ENCODE measurements at places on chromosomes 5 and 9.
A peak's percentile ranks its signal among the peaks of the same experiment; 100 is the strongest.

- no peak for DNase-seq
Measured at GRCh38 chr9:6330958-6331634, 2.9 kb downstream of the TPD52L3 start.

DNA sequence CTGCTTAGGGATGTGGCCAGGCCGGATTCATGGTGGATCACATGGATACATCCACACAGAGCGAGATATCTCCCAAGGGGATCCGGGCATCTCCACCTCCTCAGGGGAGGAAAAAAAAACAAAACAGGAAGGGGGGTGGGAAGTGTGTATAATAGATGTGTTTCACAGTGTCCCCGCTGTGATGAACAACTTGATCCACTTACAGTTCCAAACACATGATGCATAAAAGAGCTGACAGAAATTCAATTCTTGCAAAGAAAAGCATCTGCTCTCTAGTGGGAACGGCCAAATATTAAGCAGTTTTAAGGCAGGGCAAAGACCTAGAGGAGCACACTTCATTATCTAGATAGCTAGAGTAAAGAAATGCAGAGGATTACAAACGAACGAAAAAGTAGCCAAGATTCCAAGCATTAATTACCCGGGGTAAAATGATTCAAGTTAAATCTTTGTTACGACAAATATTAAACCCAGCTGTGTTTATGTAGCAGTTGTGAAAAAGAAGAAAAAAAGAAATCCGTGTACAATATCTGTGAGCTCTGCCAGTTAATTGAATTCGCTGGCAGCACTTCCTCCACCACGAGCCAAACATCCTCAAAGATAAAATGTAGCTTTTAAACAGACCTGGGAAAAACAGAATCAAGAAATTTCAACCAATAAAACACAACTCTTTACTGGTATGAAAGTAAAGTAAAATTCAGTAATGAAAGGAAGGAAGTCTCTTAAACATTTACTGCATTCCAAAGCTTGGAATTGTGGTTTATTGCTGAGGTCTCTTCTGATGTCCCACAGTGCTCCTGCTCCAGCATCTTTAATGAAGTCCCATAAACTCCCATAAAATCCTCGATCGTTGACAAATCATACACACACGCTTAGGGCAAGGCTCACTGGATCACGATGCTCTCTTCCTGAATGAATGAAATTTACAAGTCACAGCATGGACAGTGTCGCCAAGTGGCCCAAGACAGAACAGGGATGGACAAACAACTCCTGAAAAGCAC, 213.0 kb downstream of the CRB2 start:
- no peak for DNase-seq

DNA sequence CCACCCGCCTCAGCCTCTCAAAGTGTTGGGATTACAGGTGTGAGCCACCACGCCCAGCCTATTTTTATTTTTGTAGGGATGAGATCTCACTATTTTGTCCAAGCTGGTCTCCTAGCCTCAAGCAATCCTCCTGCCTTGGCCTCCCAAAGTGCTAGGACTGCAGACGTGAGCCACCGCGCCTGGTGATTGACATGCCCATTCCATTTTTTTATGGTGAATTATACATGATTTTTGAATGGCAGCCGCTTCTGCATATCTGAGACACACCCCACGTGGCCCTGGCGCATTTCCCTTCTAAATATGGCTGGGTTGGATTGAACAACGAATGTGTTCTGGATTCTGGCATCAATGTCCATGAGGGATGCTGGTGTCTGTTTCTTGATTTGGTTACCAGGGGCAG, 22.7 kb downstream of the PLPP7 start:
- no peak for DNase-seq

DNA sequence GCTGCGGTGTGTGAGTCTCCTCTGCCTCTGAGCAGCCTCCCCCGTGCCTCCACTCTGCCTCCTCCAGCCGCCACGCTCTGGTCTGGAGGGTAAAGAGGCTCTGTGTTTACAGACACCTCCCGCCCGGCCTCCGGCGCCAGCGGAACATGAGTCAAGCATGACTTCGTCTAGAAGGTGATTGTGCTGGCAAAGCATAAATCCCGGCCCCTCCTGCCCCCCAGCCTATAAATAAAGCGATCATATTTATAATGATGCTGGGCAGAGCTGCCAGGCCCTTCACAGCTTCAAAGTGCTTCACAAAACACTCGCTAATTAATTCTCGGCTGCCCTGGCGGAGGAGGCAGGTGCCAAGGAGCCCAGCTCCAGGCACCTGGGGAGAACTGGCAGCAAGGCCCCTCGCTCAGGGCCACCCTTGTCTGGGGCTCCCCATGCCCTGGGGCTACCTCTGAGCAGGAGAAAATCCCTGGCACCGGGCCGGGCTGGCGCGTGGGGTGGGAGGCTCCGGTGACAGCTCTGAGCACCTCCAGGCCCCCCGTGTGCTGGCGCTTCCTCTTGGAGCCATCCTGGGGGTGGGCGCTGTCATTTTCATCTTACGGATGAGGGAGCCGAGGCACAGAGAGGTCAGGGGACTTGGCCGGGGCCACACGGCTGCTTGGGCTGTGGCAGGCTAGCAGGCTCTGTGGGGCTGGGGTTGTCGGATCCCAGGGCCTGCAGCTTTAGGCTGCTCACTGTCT, 87.8 kb downstream of the RXRA start:
- peak; percentile 44 for DNase-seq

GRCh38 chr5:130068101-130068500, 163.8 kb downstream of the CHSY3 start:
- no peak for DNase-seq

GRCh38 chr5:14178671-14179211, 35.6 kb downstream of the TRIO start:
- DNase-seq, result no peak

Data from mesothelial cell of epicardium (in vitro differentiated cells).